Activated CD4-positive, alpha-beta T cell treated with anti-CD3 and anti-CD28 coated beads for 1 hour (primary cell): ENCODE measurements at places on chromosomes 11 and 22.

- no peak for DNase-seq
Measured at GRCh38 chr11:36119300-36119699, 169.9 kb downstream of the COMMD9 start.

DNA sequence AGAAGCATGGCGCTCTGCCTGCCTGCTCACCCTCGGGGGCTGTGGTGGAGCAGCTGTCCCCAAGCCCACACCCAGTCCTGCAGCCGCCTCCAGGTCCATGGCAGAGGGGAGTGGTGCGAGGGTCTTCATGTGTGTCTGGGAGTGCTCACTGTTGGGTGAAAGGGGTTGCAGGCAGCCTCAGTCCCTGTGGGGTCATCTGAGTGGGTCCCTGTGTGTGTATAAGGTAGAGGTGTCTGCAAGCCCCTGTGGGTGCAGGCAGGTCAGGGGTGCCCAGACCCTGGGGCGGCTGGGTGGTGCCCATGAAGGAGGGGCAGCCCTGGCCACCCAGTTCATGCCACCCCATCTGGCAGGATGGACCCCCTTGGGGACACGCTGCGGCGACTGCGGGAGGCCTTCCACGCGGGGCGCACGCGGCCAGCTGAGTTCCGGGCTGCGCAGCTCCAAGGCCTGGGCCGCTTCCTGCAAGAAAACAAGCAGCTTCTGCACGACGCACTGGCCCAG lies 4.9 kb downstream of the ALDH3B1 start:
- DNase-seq: no peak

GRCh38 chr22:43198936-43199335 lies 12.0 kb upstream of the TTLL12 start:
- no peak for DNase-seq

GRCh38 chr11:73047773-73048371 lies 94.2 kb downstream of the FCHSD2 start:
- no peak for DNase-seq

GRCh38 chr11:68948496-68948895 lies 32.3 kb downstream of the MRGPRD start:
- DNase-seq: no peak

GRCh38 chr22:44204739-44205515 lies 24.2 kb downstream of the PARVG start:
- DNase-seq: no peak

- DNase-seq: no peak
Measured at GRCh38 chr22:25366408-25366807, 147.0 kb downstream of the CRYBB2 start.

- no peak for DNase-seq
Measured at GRCh38 chr11:36577859-36578258, 10.1 kb downstream of the RAG1 start.

GRCh38 chr22:39277142-39277607 lies 32.4 kb upstream of the PDGFB start:
- no peak for DNase-seq

GRCh38 chr11:47389577-47390421 lies 11.5 kb upstream of the SPI1 start:
- no peak for DNase-seq
